ENCODE measurements at places on chromosomes 5 and 9.

- DNase-seq = no peak
These were observed 18.3 kb downstream of the PSAT1 start for GRCh38 chr9:78314953-78315870.

GRCh38 chr5:158513490-158514318 lies 586.0 kb downstream of the EBF1 start:
- no peak for DNase-seq

DNA sequence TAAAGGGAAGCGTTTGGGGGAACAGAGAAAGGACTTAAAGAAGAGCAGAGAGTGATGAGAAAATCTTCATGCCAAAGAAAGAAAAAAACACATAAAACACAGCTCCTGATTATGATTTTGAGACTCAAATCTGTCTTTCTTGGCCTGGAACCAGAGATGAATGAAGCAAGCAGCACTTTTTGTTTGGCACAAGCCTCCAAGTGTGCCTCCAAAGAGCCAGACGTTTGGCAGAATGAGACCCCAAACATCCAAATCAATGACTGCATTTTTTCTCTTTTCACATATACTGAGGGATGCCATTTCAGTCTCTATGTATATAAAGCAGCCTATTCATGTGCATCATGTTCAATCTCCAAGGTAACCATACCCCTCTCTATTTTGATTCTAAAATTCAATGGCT lies 424.2 kb downstream of the TUSC1 start:
- DNase-seq = no peak

GRCh38 chr9:38022995-38023394 lies 46.0 kb downstream of the SHB start:
- peak; percentile 27 for DNase-seq

- peak; percentile 23 for DNase-seq
These were observed at the start of gene DPYSL3 for GRCh38 chr5:147509710-147510651. Gene DPYSL3, minus strand, starts transcription at chr5:147510068. Its CDS starts 210 bp downstream, at chr5:147509858.

DNA sequence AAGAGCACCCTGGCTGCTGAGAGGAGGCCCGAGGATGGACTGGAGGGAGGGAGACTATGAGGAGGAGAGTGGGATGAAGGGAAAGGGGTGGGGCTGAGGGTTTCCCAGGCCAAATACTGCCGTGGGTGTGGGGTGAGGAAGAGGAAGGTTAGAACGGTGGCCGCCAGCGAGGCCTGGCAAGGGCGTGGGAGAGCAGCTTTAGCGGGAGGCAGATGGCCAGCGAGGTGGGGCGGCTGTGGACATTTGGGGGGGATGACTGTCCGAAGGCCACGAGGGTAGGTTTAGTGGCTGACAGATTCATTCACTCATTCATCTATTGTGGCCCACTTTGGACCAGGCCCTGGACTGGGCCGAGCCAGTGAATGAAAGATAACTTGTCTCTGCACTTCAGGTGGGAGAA lies 47.8 kb upstream of the NEURL1B start:
- DNase-seq = no peak

- DNase-seq = no peak
These were observed 2.5 kb upstream of the TMEM174 start for GRCh38 chr5:73170522-73170921.

DNA sequence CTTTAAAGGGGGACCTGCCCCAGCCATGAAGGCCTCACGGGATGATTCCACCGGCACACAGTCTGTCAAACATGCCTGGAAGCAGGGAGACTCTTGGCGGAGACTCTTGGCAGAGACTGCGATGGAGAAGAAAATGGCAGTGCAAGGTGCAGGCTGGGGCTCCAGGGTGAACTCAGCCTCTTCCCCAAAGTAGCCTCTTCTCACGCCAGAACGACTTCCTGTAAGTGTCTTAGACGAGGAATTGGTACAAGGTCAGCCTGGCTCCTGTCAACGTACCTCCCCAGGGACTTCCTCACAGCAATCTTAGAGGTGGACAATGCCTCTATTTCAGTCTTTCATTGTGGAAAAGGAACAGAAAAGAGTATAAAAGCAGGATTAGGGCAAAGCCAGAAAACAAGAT lies 109.3 kb downstream of the UGCG start:
- no peak for DNase-seq

DNA sequence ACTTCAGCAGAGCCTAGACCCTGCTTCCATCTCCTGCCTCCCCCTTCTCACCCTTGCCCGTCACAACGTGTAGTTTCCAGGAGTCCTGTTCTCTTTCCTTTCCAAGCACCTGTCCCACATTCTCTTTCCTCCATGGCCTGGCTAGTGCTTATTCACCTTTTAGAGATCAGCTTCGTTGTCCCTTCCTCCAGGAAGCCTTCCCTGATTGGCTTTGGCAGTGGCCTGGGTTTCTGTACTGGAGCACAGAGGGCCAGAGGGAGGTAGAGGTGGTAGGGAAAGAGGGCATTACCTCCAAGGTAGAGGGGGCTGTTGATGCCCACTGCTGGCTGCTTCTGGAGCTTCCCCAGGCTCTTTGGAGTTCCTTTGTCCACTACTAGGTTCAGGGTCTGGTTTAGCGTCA lies 93.7 kb upstream of the PANK3 start:
- DNase-seq = no peak

DNA sequence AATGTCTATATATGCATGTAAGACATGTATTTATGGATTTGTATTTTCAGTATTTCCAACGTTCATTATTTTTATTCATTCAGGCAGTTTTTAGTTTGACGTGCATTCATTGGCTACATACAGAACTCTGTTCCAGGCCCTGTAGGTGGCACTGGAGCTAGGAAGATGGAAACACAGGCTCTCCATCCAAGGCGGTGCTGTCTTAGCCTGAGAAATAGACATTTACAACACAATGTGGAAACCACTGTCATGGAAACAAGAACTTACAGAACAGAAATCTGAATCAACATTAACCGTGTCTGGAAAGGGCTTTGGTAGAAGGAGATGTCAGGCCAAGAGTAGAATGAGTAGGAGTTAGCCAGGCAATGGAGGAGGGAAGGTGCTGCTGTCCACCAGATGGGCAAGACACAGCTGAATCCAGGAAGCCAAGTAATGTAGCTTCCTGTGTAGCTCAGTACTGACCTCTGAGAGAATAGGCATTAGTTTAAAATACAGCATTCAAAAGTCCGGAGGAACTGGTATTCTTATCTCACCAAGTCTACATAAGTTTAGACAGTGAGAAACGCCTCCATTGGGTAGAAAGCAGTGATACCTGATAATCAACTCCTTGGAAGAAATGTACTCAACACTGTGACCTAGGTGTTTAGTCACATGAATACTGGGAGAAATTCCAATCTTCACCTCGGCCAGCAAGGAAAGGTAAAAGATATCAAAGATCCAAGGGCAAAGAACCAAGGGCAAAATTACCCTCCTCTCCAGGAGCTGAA lies 388.6 kb upstream of the CDH6 start:
- DNase-seq = no peak

GRCh38 chr9:127334725-127335124 lies 62.2 kb upstream of the SLC2A8 start:
- DNase-seq = no peak

DNA sequence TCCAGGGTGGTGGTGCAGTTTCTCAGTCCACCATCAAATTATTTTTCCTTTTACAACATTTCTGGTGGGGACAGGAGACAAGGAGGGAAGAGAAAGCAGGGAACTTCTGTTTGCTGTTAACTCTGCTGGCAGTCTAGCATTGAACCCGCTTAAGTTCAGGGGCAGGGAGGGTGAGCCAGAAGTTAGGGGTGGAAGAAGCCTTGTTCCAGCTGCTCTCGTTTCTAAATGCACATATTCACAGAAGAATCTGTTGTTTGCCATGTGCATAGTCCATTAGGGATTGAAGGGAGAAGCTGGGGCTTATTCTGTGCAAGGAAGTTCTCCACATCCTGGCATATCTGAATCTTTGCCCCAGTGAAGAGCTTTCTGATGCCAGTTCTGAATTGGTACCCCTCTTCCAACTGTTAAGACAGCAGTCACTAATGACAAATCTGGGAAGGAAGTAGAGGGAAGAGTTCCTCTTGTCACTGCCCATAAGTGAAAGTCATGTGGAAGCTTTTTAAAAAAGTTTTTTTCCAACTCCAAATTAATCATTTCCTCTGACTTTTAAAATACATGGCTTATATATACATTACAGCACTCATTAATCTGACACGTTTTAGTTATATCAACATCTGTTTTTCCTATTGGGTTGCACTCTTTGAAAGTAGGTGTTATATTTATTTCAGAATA lies 32.6 kb upstream of the ACOT12 start:
- no peak for DNase-seq

GRCh38 chr9:109801484-109801883 lies 21.5 kb downstream of the PALM2AKAP2 start:
- no peak for DNase-seq

GRCh38 chr5:136155078-136155477 lies 22.4 kb downstream of the SMAD5 start:
- no peak for DNase-seq

- DNase-seq = no peak
These were observed 4.3 kb upstream of the ZNF510 start for GRCh38 chr9:96782235-96782634.

- DNase-seq = no peak
These were observed 52.8 kb upstream of the XPA start for GRCh38 chr9:97749928-97750327.

GRCh38 chr5:139755892-139756671 lies 39.5 kb upstream of the PSD2 start:
- DNase-seq = no peak

- no peak for DNase-seq
These were observed 763 bp downstream of the FGD3 start for GRCh38 chr9:92948038-92948534.

DNA sequence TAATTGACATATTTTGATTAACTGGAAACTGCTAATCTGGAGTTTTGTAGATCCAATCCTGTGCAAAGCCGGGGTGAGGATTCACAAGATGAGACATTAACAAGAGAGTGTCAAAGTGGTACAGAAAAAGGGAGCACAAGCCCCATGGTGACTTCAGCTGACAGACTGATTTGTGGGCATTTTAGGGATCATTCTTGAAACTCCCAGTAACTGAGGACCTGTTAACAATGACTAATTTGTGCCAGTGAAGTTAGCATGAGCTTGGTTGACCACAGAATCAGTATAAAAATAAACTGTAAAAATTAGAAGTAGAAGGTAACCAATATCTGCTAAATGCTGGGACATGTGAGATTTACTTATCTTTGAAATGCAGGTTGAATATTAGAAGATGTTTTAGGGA lies 1578.3 kb downstream of the EFNA5 start:
- no peak for DNase-seq

DNA sequence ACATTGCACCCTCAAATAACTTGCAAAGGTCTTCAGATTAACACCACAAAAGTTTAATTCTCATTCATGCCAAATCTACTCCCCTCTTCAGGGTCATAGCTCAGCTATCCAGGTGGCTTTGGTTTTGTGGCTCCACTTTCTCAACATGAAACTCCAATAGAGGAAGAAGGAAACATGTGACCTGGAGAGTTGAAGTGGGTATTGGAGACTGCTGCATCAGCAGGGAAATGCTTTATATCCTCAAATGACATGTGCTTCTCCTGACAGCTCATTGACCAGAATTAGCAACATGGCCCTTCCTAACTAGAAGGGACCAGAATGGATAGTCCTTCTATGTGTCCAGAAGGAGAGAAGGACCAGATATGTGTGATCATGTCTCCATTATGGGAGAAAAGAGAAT lies 73.6 kb downstream of the TLR4 start:
- no peak for DNase-seq

DNA sequence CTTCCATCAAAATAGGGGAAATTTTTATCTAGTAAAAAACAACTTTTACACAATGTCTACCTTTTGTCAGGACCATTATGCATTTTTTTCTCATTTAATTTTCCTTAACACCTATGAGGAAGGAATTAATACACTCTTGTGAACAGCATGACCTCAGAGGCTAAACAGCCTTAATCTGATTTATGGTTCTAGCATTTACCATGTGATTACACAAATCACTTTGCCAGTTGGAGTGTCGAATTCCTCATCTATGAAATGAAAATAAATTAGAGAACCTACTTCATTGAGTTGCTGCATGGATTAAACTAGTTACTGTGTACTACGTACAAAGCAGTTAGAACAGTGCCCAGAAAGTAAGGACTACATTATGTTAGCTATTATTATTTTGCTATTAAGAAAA lies 187.7 kb upstream of the MPDZ start:
- DNase-seq = no peak

DNA sequence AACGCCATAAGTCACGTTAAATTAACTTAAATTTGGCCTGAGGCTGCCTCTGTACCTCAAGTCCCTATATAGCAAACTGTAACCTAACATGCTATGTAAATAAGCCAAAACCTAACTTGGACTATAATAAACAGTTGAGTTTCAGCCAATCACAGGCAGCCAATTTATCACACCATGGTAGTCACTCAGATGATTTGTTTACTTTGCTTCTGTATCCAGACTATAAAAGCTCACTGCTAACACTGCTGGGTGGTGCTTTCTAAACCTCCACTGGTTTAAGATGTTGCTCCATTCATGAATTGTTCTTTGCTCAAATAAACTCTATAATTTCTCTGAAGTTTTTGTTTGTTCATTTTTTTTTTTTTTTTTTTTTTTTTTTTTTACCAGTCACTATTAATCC lies 62.8 kb downstream of the TRPM3 start:
- DNase-seq = no peak

DNA sequence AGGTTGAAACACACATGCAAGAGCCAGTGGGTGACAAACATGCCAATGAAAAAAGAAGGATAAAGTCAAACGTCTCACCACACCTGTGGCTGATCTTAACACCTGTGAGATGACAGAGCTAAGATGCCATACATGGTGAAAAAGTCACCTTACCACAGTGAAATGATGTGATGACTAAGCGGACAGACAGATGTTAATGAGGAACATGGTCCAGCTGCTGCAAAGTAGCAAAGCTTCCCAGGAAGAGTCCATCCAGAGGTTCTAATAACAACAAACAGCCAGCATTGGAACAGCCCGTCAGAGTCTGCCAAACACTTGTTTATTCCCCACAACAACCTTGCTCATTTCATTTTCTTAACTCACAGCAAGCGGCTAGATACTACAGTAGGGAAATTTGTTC lies 1.9 kb downstream of the KIAA1191 start:
- DNase-seq = no peak

DNA sequence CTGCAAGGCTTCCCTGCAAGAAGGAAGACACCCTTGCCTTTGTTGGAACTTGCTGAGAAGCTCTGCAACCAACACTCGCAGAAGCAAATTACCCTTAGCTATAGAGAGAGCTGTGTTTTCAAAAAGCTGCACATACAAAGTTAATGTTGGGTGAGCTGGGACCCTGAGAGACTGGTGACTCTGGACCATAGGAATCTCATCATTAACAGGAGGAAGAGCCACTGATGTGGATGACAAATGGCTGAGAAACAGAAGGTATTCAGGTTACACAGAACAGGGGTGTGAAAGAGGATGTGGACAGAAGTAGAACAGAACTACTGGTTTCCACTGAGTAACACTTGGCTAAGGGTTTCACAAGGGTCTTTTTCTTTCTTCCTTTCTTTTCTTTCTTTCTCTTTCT lies 493.5 kb downstream of the IRX1 start:
- no peak for DNase-seq

- DNase-seq = no peak
These were observed 220.5 kb downstream of the SH3GL2 start for GRCh38 chr9:17799369-17799768.

DNA sequence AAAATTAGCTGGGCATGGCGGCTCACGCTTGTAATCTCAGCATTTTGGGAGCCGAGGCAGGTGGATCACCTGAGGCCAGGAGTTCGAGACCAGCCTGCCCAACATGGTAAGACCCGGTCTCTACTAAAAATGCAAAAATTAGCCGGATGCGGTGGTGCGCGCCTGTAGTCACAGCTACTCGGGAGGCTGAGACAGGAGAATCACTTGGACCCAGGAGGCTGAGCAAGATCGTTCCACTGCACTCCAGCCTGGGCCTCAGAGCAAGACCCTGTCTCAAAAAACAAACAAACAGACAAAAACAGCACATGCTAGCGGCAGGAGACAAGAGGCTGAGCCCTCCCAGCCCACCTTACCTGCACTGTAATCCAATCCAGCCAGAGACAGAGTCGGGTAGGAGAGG lies 1.1 kb upstream of the DOLPP1 start:
- DNase-seq = no peak

All from substantia nigra (tissue), 51 donors.